Stimulated activated CD8-positive, alpha-beta memory T cell treated with anti-CD3 and anti-CD28 coated beads, Interleukin-4, amount 100 ng/mL, for 1 hour (primary cell): ENCODE measurements at places on chromosomes 6 and 20.

GRCh38 chr6:141488488-141488887 lies 644.2 kb upstream of the GJE1 start:
- no peak for DNase-seq

DNA sequence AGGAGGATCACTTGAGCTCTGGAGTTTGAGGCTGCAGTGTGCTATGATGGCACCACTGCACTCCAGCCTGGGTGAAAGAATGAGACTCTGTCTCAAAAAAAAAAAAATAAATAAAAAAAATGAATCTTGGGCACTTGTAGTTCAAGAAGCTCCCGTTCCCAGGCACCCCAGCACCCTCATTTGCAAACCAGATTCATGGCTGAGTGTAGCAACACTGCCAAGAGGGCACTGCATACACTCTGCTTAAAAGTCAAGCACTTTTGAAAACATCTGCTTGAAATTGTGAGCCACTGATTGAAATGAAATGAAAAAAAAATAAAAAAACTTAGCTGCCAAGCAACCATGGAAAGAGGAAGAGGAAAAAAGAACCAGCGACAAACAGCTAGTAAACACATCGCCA lies 124.7 kb upstream of the SASH1 start:
- DNase-seq = no peak

DNA sequence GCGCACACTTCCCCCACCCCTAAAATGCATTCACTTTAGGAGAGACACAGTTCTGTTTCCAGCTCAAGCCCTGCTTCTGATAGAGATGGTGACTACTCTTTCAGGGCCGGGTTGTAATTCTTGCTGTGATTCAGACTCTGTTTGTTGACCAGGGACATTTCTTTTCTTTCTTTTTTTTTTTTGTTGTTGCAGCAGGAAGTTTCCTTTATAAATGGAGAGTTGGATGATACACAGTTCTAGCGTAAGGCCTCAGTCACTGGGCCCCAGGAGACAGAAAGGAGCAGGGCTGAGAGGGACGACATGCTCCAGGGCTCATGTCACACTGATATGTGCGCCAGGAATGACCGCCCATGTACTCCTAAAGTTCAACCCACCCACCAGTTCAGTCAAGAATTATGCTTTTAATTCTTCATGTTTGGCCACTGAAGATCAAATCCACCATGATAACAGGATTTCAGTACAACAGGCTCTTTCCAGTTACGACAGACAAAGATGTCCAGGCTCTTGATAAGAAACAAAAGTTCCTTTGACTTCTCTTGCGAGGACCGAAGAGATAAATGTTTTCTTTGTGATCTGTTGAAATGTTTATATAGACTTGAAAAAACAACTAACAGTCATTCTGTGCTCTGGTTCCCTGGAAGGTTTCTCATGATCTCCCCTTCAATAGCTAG lies 142.5 kb downstream of the CD164 start:
- no peak for DNase-seq

- no peak for DNase-seq
These were observed 277.4 kb upstream of the CNR1 start for GRCh38 chr6:88443554-88443953.

DNA sequence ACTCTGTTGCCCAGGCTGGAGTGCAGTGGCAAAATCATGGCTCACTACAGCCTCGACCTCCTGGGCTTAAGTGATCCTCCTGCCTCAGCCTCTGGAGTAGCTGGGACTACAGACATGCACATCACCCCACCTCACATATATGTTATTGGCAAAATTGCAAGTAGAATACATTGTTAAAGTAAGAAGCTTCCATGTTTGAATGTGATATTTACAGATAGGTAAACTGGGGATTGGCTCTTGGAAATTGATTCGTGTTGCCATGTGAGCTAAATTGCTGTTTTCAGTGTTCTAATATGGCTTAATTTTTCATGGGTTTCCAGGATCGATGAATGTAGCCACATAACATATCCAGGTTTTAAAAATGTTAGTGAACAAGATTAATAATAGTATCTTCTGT lies 149.0 kb upstream of the ZNF217 start:
- DNase-seq = no peak

DNA sequence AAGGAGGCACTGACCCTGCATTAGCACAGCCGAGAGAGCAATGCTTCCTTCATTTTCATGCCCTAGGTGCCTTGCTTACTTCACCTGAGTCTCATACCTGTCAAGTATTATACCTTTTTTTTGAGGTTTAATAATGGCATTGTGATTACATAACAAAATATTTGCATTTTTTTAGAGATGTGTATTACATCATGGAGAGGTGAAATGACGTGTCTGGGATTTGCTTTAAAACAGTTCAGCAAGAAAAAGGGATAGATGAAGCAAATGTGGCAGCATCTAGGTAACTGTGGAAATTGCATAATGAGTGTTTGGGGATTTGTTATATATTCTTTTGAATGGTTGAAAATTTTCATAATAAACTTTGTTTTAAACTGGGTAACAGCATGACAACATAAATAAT lies 48.9 kb downstream of the NKX2-2 start:
- DNase-seq = no peak

DNA sequence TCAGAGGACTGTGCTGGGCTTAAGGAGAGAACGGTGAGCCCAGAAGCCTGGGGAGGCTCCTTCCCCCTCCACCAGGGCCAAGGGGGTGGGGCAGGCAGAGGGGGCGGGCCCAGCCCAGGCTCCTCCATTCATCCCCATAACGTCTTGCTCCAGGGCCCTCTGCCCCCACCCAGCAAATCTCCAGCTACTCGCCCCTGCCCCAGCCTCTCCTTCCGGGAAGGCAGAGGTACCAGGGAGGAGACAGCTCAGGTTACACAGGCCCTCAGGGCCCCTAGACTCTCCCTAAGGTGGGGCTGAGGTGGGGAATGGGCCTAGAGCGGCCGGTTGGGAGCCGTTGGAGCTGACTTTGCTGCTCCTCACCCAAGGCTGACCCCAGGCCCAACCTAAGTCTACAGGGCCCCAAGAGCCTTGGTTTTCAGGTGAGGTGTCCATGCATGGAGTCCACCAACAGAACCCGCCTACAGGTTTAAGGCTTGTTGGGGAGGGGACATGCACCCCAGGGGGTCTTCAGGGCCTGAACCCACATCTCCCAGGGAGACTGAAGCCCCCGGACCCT lies 1.2 kb downstream of the LAMA5 start:
- no peak for DNase-seq

- no peak for DNase-seq
These were observed 100.7 kb downstream of the CDH26 start for GRCh38 chr20:60058879-60059278.

DNA sequence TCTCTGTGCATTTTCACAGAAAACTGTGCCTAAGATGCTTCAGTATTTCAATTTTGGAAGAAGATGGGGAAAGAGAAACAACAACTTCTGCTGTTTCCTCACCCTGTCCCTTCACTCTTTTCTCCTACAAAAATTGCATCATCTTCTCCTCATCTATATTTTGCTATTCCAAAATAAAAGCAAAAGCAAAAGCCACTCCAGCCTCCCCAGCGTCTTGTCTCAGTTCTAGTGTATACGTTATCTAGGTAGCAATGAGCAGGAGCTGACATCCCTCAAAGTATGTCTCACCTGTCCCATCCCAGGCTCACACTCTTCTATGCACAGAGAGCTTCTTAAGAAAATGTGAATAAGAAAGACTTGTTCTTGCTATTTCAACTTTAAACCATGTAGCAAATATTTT lies 163.8 kb upstream of the TAB2 start:
- no peak for DNase-seq
